ENCODE measurements at places on chromosomes 16 and 17.

GRCh38 chr16:3861808-3862451 is 18.6 kb downstream of the CREBBP start:
- no peak for DNase-seq

DNA sequence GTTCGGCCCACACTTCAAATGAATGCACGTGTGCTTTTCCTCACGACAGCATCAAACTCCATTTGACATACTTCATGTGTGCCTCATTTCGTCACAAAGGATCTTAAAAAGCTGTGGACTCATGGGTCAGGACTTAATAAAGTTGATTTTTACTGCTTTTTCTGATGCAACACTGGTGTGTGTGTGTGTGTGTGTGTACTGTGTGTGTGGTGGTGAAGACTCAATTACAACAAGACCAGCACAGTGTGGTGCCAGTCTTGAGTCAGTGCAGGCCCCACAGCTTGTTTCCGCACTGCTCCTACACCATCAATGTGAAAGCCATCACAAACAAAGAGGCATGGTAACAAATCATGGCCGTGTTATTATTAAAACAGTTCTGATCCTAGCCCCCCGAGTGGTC is 17.7 kb downstream of the CDIP1 start:
- DNase-seq, result no peak

DNA sequence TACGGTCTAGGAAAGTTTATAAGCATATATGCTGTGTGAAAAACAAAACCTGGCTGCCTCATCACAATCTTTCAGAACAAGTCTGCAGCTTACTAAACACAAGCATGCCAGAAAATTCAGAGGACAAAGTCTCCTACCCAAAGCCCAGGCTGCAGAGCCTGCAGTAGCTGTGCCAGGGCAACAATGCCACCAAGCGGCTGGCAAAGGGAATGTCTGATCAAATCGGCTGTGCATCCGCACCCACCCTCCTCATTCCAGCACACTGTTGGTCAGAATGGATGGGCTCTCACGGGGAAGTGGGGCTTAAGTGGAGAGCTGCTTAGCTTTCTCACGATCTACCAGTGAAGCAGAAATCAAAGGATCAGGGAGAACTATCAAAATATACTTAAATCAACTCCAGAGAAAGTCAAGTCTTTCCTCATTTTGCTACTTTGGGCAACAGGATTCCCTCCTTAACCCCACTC is 73.5 kb downstream of the CYTH1 start:
- peak; percentile 85 for DNase-seq

- DNase-seq, result no peak
These were observed 988 bp upstream of the IL21R start for GRCh38 chr16:27400751-27401620.

GRCh38 chr17:28364665-28365363 is at the start of gene SEBOX:
SEBOX (minus strand) TSS chr17:28365199; CDS start chr17:28365151, 48 bp downstream.
- DNase-seq, result no peak

- DNase-seq, result no peak
These were observed 2.2 kb upstream of the LIMD2 start for GRCh38 chr17:63701868-63702720.

GRCh38 chr17:82247182-82247823 is 18.5 kb downstream of the SLC16A3 start:
- DNase-seq, result no peak

DNA sequence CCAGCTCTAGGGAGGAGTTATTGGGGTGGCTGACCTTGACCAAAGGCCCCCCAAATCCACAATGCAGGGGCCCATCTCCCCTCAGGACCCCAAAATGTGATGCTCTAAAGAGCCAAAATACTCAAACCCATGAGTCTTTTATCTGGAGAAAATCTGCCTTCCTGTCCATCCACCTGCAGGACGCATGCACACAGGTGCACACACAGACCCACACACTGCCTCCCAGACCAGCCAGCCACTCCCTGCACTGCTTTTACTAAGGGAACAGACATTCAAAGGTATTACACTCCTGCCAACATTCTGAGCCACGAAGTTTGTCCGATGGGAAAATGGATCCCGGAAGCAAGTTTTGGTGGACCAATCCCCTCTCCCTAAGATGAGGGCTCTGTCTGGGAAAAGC is 76.1 kb upstream of the CDH5 start:
- DNase-seq, result no peak

- DNase-seq, result no peak
These were observed 398 bp downstream of the LGALS9 start for GRCh38 chr17:27631411-27631760.

DNA sequence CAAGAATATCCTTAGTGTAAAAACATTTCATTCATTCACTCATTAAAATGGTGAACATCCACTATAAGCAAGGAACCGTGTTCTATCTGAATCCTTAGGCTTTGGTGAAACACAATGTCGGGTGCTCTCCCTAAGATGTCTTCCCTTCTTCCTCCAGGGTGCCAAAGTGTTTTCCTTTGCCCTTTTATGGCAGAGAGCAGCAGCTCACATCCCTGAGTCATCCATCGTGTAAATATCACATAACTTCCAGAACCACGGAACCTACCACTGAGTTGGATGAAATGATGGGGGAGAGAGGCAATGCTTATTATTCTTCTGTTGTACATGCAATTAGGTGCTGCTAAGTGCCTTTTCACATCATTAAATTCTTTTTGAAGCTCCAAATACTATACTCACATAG is 50.2 kb downstream of the DNAH3 start:
- DNase-seq, result no peak

DNA sequence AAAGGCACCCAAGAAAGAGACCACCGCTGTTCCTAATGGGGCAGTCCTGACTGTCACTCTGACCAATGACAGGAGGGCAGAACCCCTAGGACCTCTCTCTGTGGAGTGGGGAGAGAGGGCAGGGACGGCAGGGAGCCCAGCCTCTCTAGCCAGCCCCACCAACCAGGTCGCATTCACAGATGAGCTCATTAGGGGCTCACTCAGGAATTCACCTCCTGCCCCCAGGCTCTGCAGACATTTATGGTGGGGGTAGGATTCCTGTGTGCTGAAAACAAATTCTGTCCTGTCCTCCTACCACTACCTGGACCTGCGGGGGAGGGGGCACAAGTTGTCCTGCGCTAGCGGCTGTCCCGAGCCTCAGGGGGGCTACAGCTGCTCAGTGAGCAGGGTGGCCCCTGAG is 27.7 kb upstream of the GPRC5C start:
- DNase-seq, result no peak

GRCh38 chr17:81365148-81365600 is 30.1 kb upstream of the BAHCC1 start:
- no peak for DNase-seq

- DNase-seq, result no peak
These were observed 979 bp downstream of the ABHD15 start for GRCh38 chr17:29565643-29566472.

- DNase-seq, result no peak
These were observed 4.1 kb downstream of the COX4I1 start for GRCh38 chr16:85803570-85803969.

DNA sequence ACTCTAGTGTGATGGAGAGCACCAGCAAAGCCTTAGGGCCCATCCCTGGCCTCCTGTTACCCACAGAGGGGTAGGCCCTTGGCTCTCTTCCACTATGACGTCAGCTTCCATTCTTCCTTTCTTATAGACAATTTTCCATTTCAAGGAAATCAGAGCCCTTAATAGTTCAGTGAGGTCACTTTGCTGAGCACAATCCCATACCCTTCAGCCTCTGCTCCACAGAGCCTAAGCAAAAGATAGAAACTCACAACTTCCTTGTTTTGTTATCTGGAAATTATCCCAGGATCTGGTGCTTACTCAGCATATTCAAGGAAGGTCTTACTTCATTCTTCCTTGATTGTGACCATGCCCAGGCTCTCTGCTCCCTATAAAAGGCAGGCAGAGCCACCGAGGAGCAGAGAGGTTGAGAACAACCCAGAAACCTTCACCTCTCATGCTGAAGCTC is at the start of gene CCL8:
CCL8 (plus strand) TSS at position 397 of the 445 bp plus-strand sequence. CDS start 67 bp downstream, outside the sequence.
- no peak for DNase-seq

- no peak for DNase-seq
These were observed 1.9 kb downstream of the ORMDL3 start for GRCh38 chr17:39925282-39926134.

DNA sequence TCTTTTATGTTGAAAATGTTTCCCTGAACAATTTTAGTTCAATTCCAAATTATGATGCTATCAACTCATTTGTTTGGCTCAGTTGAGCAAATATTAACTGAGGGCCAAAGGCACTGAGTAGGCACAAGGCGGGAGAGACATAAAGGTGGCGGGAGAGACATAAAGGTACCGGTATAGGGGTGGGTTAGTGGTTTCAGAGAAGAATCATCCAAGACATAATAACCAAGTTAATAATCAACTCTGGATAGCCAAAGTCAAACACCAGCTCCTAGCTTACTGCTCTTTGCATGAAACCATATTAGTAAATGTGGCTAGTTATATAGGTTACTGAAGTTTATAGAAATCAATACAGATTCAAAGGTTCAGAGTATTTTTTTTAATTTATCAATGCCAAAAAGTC is 91.7 kb downstream of the RPGRIP1L start:
- no peak for DNase-seq

DNA sequence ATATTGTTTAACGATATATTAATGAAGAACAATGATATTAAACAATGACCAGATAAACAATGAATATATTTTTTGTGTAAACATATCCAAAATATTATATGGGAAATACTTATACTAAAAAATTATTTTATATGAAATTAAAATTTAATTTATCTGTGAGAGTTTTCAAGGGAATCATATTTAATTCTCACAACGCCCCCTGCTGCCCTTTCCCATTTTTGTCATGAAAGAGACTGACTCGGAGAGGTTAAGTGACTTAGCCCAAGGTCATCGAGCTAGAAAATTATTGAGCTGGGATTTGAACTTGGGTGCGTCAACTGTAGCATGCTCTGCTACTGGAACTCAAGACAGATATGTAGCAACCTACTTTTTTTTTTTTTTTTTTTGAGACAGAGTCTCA is 7.2 kb upstream of the MYCBPAP start:
- no peak for DNase-seq

DNA sequence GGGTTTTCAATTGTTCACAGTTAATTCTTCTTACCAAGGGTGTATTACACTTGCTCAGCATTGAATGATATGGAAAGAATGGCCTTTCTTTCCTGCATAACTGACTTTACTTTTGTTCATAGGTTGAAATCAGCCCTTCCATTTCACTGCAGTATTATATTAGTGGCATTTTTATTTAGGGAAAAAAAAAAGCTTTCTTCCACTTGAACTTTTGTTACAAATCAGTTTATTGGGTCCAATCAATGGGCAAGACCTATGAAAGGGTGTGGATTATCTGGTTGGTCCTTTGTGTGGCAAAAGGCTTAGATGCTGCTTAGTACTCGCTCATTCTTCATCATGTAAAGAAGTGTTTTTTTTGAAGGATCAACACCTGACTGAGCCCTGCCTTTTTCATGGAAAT is 74.1 kb downstream of the WNT3 start:
- DNase-seq, result no peak

- no peak for DNase-seq
These were observed 77.7 kb upstream of the KCNJ16 start for GRCh38 chr17:69997332-69997731.

GRCh38 chr16:2912330-2913199 is 834 bp downstream of the FLYWCH1 start:
- DNase-seq, result peak; percentile 20

- peak; percentile 46 for DNase-seq
These were observed 26.4 kb upstream of the SLC7A5 start for GRCh38 chr16:87895641-87896141.

DNA sequence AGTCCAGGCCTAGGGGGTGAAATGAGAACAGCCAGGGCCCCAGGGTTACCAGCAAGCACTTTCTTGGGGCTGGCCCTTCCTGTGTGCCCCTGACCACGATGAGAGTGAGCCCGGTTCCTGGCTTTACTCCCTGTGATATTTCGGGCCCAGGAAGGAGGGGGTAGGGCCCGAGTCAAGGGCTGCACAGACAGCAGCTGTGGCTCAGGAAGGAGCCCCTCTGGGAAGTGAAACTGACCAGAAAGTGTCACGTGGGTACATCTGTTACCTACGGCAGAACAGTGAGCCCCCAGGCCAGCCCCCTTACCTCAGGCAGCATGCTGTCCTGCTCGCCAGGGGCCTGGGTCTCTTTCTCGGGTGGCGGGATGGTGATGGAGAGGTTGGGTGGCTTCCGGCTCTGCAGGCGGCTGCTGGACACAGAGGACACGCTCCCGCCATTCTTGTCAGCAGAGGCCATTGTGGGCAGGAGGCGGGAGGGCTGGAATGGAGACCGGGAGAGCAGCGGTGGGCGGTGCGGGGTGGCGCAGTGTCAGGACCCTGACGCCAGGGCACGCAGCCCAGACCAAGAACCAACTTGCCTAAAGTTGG is 13.8 kb downstream of the AANAT start:
- peak; percentile 43 for DNase-seq

DNA sequence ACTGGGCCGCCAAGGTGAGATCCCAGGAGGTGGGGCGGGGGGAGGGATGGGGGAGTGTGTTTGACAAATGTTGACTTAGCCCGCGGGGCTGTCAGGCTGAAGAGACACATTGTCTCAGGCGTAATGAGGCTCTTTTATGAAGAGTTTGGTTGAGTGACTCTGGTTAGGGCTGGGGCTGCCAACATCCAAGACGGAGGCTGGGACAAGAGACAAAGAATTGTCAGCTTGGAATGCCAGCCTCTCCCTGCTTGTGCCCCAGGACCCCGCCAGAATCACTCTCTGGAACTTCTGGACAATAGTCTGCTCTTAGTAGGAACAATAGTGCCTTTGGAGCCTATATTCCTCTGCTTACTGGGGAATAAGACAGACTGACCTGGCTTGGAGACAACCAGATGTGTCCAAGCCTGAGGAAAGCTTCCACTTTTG is 24.0 kb downstream of the PCTP start:
- no peak for DNase-seq

DNA sequence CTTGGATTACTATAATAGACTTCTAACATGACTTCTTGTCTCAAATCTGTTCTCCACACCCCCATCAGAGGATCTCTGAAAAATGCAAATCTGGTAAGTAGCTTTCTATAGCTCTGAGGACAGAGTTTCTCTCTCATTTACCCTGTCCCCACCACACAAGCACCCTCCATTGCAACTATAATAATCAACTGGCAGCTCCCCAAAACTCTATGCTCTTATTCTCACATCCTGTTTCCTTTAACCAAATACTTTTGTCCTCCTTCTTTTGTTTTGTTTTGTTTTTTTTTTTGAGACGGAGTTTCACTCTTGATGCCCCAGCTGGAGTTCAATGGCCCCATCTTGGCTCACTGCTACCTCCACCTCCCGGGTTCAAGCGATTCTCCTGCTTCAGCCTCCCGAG is 73.4 kb downstream of the HELZ start:
- no peak for DNase-seq

GRCh38 chr17:56752263-56752836 is 81.4 kb downstream of the C17orf67 start:
- no peak for DNase-seq

- DNase-seq, result no peak
These were observed 29.7 kb upstream of the MRPS23 start for GRCh38 chr17:57879437-57880085.

GRCh38 chr16:12802661-12803060 is 1.0 kb downstream of the CPPED1 start:
- no peak for DNase-seq

Measured in head of caudate nucleus (tissue), 42 donors.